Tibial artery (tissue), 4 donors: ENCODE measurements at places on chromosomes 6 and 20.
A peak's percentile ranks its signal among the peaks of the same experiment; 100 is the strongest.

DNA sequence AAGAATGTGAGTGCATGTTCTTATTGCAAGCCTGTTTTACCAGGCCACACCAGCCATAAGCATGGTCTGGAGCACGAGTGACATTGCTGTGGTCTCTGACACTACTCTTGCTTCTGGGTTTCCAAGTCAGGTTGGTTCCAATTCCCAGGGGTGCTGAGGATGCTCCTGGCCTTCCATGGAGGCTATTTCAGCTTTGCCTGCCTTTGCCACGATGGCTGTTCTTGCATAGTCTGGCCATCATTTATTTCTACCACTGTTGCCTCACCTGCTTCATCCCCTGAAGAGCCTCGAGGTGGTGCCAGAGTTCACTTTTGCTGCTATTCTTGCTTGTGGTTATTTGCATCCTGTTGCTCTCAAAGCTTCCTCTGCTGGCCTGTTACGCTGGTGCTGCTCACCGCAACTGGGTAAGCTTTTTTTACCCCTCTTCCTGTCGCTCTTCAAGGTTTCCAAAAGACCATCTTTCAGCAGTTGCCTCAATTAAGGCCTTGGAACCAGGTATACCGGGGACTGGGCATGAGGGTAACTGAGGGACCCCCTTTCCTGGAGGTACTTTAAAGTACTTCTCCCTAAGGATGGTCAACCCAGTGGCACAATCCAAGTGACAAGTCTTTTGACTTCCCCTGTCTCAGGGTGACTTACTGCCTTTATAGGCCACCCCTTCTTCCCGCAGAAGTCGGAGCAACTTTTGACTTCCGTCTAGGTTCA lies 64.5 kb downstream of the AKAP7 start:
- H3K27ac ChIP-seq, result no peak overlapping the region
- no peaks in the 10 kb centered on the region for H3K27me3 ChIP-seq
- DNase-seq, result no peak

GRCh38 chr6:66336176-66336575 lies 629.1 kb upstream of the EYS start:
- no peak overlapping the region for H3K27ac ChIP-seq

GRCh38 chr6:8325743-8326142 lies 109.6 kb downstream of the SLC35B3 start:
- no peaks in the 10 kb centered on the region for H3K4me1 ChIP-seq
- no peak overlapping the region for H3K4me3 ChIP-seq
- no peak overlapping the region for H3K27ac ChIP-seq
- H3K27me3 ChIP-seq, result no peaks in the 10 kb centered on the region

DNA sequence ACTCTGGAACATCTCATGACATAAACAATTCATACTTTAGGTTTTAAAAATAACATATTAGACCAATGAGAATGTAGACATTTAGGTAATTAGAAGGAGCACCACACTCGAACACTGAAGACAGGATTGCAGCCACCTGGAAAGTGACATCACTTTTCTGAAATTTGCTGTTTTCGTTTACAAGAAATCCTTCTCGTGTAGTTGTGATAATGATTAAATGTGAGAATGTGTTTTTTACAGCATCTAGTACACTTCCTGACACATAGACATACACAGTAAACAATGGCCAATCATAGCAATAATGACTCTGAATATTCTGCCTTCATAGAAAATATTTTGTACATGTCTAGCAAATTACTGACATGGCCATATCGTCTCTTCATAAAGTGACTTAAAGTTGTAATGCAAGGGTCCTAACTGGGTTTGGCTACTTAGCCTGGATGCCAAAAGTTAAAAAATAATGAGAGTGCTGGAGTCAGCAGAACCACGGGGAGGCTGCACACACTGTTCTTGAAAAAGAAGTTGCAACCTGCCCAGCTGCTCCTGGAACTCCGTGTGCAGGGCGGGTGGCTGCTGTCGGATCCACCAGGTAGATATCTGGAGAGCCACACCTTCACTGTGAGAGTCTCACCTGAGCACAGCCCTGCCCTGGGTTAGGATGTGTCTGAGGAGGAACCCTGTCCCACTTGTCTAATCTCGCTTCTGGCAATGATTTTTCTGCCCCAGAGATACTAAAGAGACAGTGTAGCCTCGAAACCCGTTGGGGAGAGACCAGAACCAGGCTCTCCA lies 212.9 kb downstream of the QKI start:
- H3K36me3 ChIP-seq, result peaks cover 3% of the 10 kb centered on the region
- no peak overlapping the region for H3K4me3 ChIP-seq
- no peak for DNase-seq
- no peaks in the 10 kb centered on the region for H3K4me1 ChIP-seq

- peak; percentile 29 for DNase-seq
- H3K4me1 ChIP-seq, result peaks cover 21% of the 10 kb centered on the region
- no peaks in the 10 kb centered on the region for H3K27me3 ChIP-seq
- H3K4me3 ChIP-seq, result no peak overlapping the region
- no peaks in the 10 kb centered on the region for H3K36me3 ChIP-seq
- no peak overlapping the region for H3K27ac ChIP-seq
Observed at GRCh38 chr6:170023620-170024521, 267.0 kb downstream of the DLL1 start.

GRCh38 chr6:155026022-155026705 lies 31.0 kb downstream of the TIAM2 start:
- H3K4me1 ChIP-seq, result peaks cover 59% of the 10 kb centered on the region
- H3K27me3 ChIP-seq, result no peaks in the 10 kb centered on the region
- peak; percentile 88 for DNase-seq
- H3K36me3 ChIP-seq, result no peaks in the 10 kb centered on the region

DNA sequence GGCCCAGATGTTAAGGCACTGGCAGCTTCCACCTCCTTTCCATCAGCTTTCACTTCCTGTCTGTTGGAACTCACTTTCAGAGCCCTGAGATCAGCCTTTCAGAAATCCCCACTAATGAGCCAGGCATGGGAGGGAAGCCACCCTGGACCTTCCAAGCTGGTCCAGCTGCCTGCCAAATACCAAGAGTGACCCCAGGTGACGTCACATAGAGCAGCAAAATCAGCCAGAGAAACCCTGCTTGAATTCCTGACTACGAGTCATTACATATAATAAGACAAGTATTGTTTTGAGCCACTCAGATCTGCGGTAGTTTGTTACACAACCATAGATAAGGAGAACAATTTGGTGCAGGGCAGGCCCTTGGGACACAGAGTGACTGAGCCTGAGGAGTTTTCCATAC lies 556.0 kb upstream of the JAG1 start:
- peak; percentile 51 for DNase-seq
- H3K4me3 ChIP-seq, result no peak overlapping the region
- H3K27me3 ChIP-seq, result no peaks in the 10 kb centered on the region
- no peaks in the 10 kb centered on the region for H3K4me1 ChIP-seq
- H3K27ac ChIP-seq, result peak overlapping the region; percentile 67

GRCh38 chr6:44727651-44728630 lies 340.4 kb downstream of the CDC5L start:
- no peaks in the 10 kb centered on the region for H3K36me3 ChIP-seq
- no peak for DNase-seq
- H3K4me1 ChIP-seq, result peaks cover under 1% of the 10 kb centered on the region
- no peaks in the 10 kb centered on the region for H3K27me3 ChIP-seq
- H3K4me3 ChIP-seq, result no peak overlapping the region

GRCh38 chr6:44039191-44039719 lies 88.0 kb downstream of the MRPL14 start:
- no peaks in the 10 kb centered on the region for H3K27me3 ChIP-seq
- H3K4me3 ChIP-seq, result no peak overlapping the region
- no peaks in the 10 kb centered on the region for H3K4me1 ChIP-seq
- no peak overlapping the region for H3K27ac ChIP-seq
- DNase-seq, result peak; percentile 50
- H3K36me3 ChIP-seq, result no peaks in the 10 kb centered on the region

DNA sequence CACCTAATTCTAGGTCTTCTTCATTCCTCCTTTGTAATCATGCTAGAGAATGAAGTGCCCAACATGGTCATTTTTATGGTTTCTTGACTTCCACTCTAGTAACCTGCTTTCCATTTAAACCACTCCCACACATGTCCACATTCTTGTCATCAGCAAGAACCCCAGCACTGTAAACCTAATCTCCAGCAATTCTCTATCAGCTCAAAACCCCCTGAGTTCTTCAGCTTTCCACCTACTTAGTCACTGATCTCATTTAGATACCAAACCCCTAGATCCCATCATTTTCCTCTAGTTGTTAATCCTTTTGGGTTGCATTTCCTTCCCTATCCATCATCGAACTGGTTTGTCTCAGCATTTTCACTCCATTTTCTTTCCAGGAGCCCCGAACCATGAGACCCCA lies 49.7 kb downstream of the GOPC start:
- H3K4me1 ChIP-seq, result peaks cover 8% of the 10 kb centered on the region
- H3K27ac ChIP-seq, result no peak overlapping the region
- H3K36me3 ChIP-seq, result no peaks in the 10 kb centered on the region
- no peak for DNase-seq
- no peaks in the 10 kb centered on the region for H3K27me3 ChIP-seq
